Stimulated activated CD4-positive, alpha-beta T cell treated with anti-CD3 and anti-CD28 coated beads, Interleukin-12 subunit alpha, Interleukin-12 subunit beta, amount 100 ng/mL, for 24 hours (primary cell): ENCODE measurements at places on chromosomes 1 and 21.

GRCh38 chr1:199490769-199491527 is 536.6 kb upstream of the NR5A2 start:
- no peak for DNase-seq

GRCh38 chr1:233300326-233300725 is 4.8 kb upstream of the PCNX2 start:
- DNase-seq, result no peak

DNA sequence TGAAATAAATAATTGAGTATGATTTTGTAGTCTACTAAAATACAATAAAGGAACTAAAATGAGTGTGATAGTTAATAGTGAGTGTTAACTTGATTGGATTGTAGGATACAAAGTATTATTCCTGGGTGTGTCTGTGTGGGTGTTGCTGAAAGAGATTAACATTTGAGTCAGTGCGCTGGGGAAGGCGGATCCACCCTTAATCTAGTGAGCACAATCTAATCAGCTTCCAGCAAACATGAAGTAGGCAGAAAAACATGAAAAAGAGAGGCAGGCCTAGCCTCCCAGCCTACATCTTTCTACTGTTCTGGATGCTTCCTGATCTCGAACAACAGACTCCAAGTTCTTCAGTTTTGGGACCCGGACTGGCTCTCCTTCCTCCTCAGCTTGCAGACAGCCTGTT is 1716.6 kb downstream of the MRPL39 start:
- no peak for DNase-seq

- no peak for DNase-seq
These were observed 3.2 kb downstream of the DPT start for GRCh38 chr1:168725831-168726230.

GRCh38 chr1:159179906-159180305 is 8.5 kb downstream of the CADM3 start:
- no peak for DNase-seq

DNA sequence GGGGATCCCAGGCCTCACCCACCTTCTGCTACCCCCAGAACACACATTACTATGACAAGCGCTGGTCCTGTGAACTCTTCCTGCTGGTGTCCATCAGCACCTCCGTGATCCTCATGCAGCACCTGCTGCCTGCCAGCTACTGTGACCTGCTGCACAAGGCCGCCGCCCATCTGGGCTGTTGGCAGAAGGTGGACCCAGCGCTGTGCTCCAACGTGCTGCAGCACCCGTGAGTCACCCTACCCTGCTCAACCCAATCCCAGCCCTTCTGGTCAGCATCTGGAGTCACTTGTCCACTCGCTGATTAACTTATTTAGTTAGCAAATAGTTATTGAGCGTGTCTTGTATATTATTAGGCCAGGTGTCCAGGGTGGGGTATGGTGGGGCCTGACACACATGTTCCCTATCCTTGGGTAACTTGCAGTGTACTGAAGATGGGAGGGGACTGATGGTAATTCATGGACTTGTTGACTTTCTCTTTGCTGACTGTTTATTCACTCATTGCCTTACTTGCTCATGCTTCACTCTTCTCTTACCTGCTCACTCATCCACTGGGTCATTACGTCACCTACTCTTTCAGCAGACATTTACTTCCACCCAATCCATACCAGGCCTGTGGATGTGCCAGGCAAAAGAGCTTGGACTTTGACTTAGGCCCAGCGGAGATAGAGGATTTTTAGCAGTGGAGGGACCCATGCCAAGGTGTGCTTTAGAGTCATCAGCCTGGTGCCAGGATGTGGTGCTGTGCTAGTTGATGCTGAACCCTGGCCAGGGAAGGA is 12.9 kb upstream of the KPNA6 start:
- no peak for DNase-seq

- no peak for DNase-seq
These were observed 36.7 kb downstream of the FH start for GRCh38 chr1:241482761-241483250.

- no peak for DNase-seq
These were observed 1.1 kb downstream of the CASQ2 start for GRCh38 chr1:115767403-115767802.

DNA sequence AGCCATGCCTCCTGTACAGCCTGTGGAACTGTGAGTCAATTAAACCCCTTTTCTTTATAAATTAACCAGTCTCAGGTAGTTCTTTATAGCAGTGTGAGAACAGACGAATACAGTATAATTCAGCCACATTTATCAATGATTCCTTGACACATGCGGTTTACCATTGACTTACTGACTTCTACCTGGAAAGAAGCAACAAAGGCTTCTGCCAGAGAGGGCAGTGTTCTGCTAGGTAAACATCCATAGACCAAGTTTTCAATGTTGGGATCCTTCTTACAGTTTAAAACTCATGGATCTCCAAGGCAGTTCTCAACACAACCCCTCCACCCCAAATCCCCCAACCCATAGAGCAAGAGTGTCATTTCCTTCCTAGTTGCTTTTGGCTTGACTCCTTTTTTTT is 150.6 kb downstream of the ZNF648 start:
- no peak for DNase-seq

DNA sequence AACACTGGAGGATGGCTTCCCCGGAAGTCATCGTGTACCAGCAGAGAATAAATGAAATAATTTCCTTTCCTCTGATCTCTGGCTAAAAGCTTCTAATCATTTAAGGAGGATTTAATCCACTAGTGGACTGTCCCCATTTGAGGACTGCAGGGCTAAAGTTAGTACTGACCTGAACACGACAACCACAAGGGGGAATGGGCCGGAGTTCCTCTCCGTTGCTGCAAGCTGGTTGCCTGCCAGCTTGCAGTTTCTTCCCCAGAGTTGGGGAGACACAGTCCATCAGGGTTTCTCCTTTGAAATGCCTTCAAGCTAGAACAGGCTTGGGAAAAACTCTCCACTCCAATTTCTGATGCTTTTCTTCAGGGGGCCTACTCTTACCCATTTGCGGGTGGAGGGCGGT is 35.5 kb upstream of the NPL start:
- DNase-seq, result no peak

GRCh38 chr1:170590921-170591705 is 59.1 kb downstream of the GORAB start:
- DNase-seq, result no peak

- DNase-seq, result no peak
These were observed 33.0 kb downstream of the COP1 start for GRCh38 chr1:176174108-176174507.

DNA sequence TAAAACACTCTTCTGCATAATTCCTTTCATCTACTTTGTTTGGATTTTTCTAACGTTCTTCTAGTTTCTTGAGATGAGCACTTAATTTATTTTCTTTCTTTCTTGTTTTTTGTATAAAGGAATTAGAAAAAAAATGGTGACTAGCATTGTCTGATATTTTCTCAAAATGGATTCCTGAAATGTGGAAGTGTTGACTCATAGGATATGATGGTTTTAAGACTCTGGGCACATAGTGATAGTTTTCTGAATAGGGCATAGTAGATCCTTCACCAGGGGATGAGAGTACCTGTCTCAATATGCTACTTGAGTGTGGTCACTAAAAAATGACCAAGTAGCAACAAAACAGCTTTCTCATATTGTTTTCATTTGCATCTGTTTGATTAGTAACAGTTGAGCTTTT is 100.9 kb downstream of the PEX14 start:
- no peak for DNase-seq

- DNase-seq, result no peak
These were observed 16.0 kb upstream of the CHAF1B start for GRCh38 chr21:36369064-36369685.

DNA sequence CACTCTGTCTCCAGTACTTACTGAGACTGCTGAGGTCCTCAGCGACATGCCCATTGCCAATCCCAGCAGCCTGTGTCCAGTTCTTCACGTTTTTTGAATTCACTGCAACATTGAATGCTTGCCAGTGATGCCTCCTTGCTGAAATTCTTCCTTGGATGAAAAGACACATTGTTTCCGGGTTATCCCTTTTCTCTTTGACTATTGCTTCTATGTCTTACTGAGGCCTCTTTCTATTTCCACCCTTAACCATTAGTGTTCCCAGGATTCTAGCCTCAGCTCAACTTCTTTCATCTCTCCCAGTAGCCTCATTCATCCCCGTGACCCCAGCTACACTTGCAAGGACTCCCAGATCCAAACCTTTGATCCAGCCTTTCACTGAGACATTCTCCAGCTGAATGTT is 46.5 kb upstream of the KIF26B start:
- DNase-seq, result no peak

DNA sequence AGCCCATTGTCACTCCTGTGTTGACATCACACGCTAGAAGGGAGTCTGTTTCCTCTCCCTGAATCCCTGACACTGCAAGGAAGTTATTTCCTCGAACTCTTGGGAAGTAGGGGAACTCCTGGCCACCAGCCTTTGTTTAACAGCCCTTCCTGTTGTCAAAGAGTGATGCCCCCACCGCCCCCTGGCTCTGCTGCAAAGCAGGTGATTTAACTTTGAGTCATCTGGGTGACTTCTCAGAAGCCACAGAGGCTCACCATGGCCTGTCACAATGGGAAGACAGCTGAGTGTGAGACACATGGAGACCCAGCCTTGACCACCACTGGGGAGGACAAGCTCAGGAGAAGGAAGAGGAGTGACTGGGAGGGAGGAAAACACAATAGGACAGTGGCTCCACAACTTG is 182.8 kb downstream of the PSMG1 start:
- DNase-seq, result no peak

DNA sequence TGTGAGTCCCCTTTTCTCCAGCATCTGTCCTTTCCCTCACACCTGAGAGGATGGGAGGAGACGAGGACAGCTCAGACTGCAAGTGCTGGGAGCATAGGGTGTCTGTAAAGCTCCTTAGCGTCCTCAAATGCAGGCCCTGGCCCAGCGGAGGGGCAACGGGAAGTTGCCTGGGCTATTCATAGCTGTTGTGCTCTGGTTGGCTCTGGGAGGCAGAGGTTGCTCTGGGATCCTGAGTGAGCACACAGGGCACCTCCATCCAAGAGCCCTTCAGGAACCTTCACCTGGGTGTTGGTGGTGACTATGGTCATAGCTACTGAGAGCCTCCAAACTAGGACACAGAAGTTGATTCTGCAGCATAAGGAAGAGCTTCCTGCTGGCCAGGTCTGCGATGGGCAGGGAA is 2.6 kb downstream of the PADI1 start:
- no peak for DNase-seq

- DNase-seq, result peak; percentile 85
These were observed 6.1 kb downstream of the LDLRAP1 start for GRCh38 chr1:25549273-25550154.

DNA sequence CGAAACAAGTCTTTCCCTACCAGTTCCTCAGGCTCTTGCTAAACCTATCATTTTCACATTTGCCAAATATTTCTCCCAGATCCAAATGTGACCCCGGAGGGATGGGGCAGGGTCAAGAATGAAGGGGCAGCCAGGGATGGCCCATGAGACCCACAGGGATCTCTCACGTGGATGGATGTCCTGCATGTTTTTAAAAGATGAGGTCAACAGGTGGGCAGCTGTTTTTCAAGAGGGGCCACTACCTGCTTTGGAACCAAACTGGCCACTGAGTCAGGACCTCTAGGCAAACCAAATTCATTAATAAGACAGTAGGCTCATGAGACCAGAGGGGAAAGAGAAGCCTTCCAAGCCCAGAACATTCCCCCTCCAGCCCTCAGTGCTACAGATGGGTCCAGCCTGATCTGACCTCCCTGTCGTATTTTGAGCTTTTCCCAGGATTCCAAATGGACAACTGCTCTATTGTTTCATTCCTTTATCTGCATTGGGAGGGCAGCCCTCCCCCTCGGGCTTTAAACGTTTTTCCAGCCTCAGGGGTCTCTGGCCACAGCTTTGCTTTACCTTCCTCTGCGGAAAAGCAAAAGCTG is 252.5 kb upstream of the IRF2BP2 start:
- no peak for DNase-seq

GRCh38 chr1:61518670-61519400 is 206.1 kb downstream of the TM2D1 start:
- DNase-seq, result no peak

- DNase-seq, result no peak
These were observed 7.6 kb downstream of the CD101 start for GRCh38 chr1:117009132-117009531.

DNA sequence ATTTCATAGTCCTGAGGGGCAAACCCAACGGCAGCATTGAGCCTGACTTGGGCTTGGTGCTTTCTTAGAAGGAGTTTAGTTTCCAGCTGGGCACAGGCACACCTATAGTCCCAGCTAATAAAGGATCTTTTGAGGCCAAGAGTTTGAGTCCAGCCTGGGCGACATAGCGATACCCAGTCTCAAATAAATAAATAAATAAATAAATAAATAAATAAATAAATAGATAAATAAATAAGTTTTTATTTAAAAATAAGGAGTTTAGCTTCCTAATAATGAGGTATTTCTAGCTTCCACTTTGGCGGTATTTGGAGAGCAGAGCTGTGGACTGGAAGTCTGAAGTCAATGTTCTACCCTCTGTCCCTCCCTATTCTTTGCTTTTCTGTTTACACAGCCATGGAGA is 186.6 kb downstream of the URB2 start:
- DNase-seq, result no peak

- no peak for DNase-seq
These were observed 3.6 kb downstream of the RGS1 start for GRCh38 chr1:192579010-192579738.
